ENCODE measurements at places on chromosomes 7 and 10. TPM values are rescaled to one million over a fixed set of nuclear protein-coding genes. Genes with fewer than 3 reads are reported as not detected.

GRCh38 chr7:74993121-74993520 is 28.6 kb downstream of the CASTOR2 start:
- no peak for DNase-seq

DNA sequence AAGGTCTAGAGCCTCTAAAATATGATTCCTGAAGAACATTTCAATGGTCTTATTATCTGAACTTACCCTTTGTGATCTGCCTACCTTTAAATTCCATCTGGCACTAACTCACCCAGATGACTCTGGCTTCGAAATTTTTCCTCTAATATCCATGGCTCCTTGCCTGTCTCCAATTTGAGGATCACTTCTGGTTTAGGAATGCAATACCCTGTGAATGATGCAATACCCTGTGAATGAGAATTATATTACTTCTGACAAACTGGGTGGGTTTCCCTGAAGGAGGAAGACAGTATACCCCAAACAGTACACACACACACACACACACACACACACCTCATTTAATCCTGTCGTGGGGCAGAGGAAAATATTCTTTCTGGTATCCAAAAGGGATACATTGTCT is 115.3 kb downstream of the ZNF33B start:
- DNase-seq, result no peak

GRCh38 chr10:71474702-71475242 is 78.1 kb downstream of the CDH23 start:
- no peak for DNase-seq

GRCh38 chr10:480498-480927 is 209.0 kb downstream of the DIP2C start:
- DNase-seq, result no peak

DNA sequence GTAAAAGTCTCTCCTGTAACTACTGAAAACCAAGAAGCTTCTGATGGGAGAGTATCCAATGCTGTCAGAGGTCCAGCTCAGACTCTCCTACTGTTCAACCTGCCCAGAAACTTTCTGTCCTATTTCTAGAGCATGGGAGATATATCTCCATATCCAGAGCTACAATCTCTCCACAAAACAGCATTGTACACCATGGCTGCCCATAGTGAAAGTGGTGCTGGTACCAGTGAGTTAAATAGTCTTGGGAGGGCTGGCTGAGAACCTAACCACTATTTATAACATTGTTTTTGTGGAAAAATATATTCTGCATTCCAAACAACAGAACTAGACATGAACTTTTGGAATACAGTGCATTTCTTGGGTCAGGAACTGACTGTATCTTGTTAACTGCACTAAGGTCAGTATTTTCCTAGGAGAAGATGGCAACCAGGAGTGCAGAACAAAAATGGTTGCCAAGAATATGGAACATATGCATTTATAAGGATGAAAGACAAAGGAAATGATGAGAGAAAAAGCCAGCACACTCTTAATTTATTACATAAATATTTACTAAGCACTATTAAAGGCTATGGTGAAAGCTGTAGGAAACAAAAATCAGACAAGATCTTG is 91.9 kb downstream of the ZNF438 start:
- no peak for DNase-seq

GRCh38 chr10:131363416-131363815 is 51.9 kb upstream of the TCERG1L start:
- DNase-seq, result no peak

The BTBD16 gene
- not detected for total RNA-seq

The PDE1C gene
- not detected for total RNA-seq
